Glomerular endothelial cell (primary cell): ENCODE measurements at places on chromosomes 5 and 9. TPM values are rescaled to one million over a fixed set of nuclear protein-coding genes. Genes with fewer than 3 reads are reported as not detected.

The INSL4 gene
- not detected in 2 replicates for total RNA-seq

The ZNF484 gene
- total RNA-seq, result 9.0 and 9.1 TPM in 2 replicates

The FCN2 gene
- total RNA-seq, result not detected in 2 replicates

The PAEP gene
- total RNA-seq, result not detected in 2 replicates

DNA sequence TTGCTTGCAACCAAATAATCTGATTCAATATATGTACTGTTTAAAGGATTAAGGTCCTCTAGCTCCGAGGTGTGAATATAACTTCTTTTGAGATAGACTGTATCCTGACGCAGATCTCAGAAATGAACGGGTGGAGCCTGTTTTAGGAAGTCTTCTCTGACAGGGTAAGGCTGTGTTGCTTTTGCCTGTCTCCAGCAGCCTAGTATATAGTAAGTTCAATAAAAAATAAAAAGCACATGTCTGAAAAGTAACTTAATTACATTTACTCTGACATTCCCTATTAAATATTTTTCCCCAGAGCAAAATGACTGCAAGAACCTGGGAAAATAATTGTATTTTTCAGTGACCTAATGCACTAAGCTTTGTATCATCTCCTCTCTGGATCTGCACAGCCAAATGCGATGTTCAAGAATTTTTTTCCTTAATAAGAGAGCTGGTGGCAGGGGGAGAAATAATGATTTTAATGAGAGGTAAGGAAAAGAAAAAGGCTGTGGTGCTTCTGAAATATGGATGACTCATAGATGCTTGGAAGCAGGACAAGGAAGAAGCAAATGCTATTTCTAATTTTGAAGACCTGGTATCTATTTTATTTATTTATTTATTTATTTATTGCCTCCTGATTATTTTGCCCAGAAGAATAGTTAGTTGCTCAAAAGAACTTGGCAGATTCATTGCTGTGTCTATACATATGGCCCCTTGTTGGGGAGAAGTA is 7.3 kb downstream of the PPP3R2 start:
- no peak for DNase-seq

DNA sequence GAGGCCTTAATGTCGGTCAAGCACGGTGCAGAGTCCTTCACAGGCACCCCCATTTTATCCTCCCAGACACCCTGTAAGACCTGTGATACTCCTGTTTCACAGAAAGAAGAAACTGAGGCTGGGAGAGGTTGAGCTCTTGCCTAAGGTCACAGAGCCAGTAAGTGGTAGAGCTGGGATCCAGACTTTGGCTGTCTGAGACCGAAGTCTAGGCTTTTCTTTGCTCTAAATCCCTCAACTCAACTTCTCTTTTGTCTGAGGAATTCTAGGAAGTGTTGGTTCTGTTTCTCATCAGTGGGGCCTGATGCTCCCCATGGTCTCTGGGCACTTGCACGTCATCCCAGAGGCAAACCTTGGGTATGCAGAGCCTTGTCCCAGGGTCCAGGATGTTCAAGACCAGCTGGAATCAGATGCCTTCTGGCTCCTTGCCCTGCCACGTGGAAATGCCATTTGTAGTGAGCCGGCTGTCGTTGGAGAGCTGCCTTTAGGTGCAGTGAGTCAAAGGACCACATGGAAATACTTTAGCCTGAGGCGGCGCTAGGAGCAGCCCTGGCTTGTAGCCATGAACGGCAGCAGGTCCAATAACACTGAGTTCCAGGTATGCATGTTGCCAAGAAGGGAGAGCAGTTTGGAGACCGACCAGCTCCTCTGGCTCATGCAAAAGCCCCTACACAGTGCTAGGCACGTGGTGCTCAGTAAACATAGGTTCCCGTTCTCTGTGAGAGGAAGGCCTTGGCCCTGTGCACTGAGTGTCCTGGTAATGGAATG is 9.2 kb downstream of the DCANP1 start:
- no peak for DNase-seq

The GPR151 gene
- total RNA-seq, result not detected in 2 replicates

The RANBP3L gene
- not detected in 2 replicates for total RNA-seq
